ENCODE measurements at places on chromosomes 4 and X.

DNA sequence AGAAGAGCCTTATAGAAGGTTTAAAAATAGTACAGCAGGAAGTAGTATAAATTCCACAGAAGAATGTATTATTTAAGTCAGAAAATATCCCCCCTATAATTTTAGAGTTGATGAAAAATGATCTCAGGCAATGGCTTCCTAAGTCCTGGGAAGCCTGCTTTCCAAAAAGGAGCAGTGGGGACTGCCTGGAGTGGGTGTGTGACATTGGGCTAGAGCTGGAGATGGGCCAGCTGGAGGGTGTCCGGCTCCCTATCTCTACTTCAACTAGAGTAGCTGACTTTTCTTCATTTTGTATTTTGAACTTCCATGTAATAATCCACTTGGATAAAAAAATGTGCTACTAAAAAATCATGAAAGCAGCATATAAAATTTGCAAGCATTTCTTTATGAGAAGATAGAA lies 253.9 kb downstream of the ANK2 start:
- no peaks in the 10 kb centered on the region for H3K36me3 ChIP-seq
- no peak for DNase-seq
- H3K4me1 ChIP-seq = peaks cover 4% of the 10 kb centered on the region
- no peak overlapping the region for H3K27ac ChIP-seq
- peaks cover 2% of the 10 kb centered on the region for H3K27me3 ChIP-seq
- H3K4me3 ChIP-seq = no peak overlapping the region

GRCh38 chr4:183081116-183081469 lies 18.0 kb upstream of the WWC2 start:
- H3K27ac ChIP-seq = no peak overlapping the region
- no peaks in the 10 kb centered on the region for H3K4me1 ChIP-seq
- no peak for DNase-seq
- H3K4me3 ChIP-seq = no peak overlapping the region
- no peaks in the 10 kb centered on the region for H3K27me3 ChIP-seq

GRCh38 chr4:162360369-162361149 lies 196.8 kb upstream of the FSTL5 start:
- H3K27me3 ChIP-seq = no peaks in the 10 kb centered on the region
- H3K4me1 ChIP-seq = no peaks in the 10 kb centered on the region
- no peak overlapping the region for H3K27ac ChIP-seq
- no peak for DNase-seq

DNA sequence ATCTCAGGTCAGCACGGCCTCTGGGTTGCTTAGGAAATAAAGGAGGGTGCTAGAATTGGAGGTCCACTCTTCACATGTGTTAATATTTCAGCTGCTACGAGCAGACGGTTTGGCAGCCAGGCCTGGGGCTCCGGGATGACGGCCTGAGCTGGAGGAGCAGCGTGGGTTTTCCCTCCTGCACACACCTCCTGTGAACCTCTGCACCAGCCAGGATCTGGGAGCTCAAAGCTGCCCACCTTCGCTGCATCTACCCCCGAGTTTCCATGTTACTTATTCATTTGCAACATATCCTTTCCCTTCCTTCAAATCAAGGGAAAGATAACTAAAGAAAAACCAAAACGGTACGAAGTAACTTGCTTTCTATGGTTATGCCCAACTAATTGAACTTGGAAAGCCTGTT lies 13.6 kb downstream of the STOX2 start:
- H3K27ac ChIP-seq = no peak overlapping the region
- no peak overlapping the region for H3K4me3 ChIP-seq
- no peak for DNase-seq
- H3K4me1 ChIP-seq = no peaks in the 10 kb centered on the region
- no peaks in the 10 kb centered on the region for H3K36me3 ChIP-seq

- no peak for DNase-seq
- peaks cover 7% of the 10 kb centered on the region for H3K4me1 ChIP-seq
- no peaks in the 10 kb centered on the region for H3K36me3 ChIP-seq
Measured at GRCh38 chrX:134241960-134242619, 5.1 kb downstream of the CCDC160 start.

DNA sequence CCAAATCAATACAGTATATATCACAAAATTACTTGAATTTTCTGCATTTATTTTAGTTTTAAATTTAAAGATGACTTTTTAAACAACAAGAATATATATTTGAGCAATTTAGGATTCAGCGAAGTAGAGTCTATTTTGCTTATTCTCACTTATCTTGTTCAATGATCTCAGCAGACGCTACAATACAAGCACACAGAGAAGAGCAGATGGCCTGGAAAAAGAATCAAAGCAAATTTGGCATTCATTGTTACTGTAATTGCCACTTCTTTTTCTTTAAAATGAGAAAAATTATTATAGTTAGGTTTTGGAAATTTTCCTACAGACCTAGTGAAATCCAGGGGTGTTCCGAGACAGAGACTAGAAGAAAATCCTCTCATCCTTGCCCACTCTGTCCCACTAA lies 57.5 kb downstream of the NPY1R start:
- H3K36me3 ChIP-seq = no peaks in the 10 kb centered on the region
- H3K27me3 ChIP-seq = peaks cover 12% of the 10 kb centered on the region
- no peak overlapping the region for H3K4me3 ChIP-seq
- H3K27ac ChIP-seq = no peak overlapping the region

- H3K4me1 ChIP-seq = no peaks in the 10 kb centered on the region
- H3K4me3 ChIP-seq = no peak overlapping the region
- H3K36me3 ChIP-seq = no peaks in the 10 kb centered on the region
- DNase-seq = no peak
Measured at GRCh38 chr4:103011378-103012025, 8.0 kb downstream of the SLC9B1 start.

DNA sequence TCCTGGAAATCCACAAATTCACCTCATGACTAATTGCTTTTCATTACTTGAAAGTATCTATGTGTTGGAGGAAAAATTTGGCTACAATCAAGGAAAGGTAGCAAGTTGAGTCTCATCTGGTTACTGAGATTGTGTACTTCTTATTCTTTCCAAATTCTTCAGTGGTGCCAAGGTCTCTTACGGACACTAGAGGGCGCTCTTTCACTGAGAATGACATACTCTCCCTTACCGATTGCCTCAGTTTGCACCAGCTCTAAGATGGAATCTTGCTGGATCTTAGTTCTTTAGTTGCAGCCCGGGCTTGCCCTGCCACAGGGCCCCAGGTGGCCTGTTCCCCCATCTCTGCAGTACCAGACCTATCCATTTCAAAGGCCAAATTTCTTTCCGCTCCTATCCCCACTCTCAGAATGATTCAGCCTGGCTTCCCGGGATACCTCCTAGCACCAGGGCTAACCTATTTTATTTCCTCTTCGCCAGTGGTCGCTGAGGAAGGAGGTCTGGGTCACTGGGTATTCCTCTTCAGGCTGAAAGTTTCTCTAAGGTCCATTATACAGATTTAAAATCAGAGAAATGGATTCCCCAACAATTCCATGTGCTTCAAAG lies 24.6 kb upstream of the GPR50 start:
- peaks cover 12% of the 10 kb centered on the region for H3K27me3 ChIP-seq
- DNase-seq = peak; percentile 38
- H3K36me3 ChIP-seq = no peaks in the 10 kb centered on the region
- no peak overlapping the region for H3K27ac ChIP-seq
- no peak overlapping the region for H3K4me3 ChIP-seq

GRCh38 chr4:104575278-104575677 lies 80.6 kb upstream of the CXXC4 start:
- DNase-seq = no peak
- no peaks in the 10 kb centered on the region for H3K27me3 ChIP-seq

- peaks cover 15% of the 10 kb centered on the region for H3K27me3 ChIP-seq
- no peaks in the 10 kb centered on the region for H3K36me3 ChIP-seq
- DNase-seq = no peak
- no peak overlapping the region for H3K4me3 ChIP-seq
- H3K4me1 ChIP-seq = no peaks in the 10 kb centered on the region
Measured at GRCh38 chrX:104568304-104568915, 2.4 kb downstream of the IL1RAPL2 start.

GRCh38 chr4:90281541-90282355 lies 154.6 kb downstream of the CCSER1 start:
- no peaks in the 10 kb centered on the region for H3K4me1 ChIP-seq
- H3K27me3 ChIP-seq = no peaks in the 10 kb centered on the region
- H3K4me3 ChIP-seq = no peak overlapping the region

GRCh38 chr4:39062770-39063097 lies 702 bp downstream of the KLHL5 start:
- no peaks in the 10 kb centered on the region for H3K27me3 ChIP-seq
- H3K4me1 ChIP-seq = peaks cover 25% of the 10 kb centered on the region
- H3K36me3 ChIP-seq = peaks cover 2% of the 10 kb centered on the region
- no peak for DNase-seq

DNA sequence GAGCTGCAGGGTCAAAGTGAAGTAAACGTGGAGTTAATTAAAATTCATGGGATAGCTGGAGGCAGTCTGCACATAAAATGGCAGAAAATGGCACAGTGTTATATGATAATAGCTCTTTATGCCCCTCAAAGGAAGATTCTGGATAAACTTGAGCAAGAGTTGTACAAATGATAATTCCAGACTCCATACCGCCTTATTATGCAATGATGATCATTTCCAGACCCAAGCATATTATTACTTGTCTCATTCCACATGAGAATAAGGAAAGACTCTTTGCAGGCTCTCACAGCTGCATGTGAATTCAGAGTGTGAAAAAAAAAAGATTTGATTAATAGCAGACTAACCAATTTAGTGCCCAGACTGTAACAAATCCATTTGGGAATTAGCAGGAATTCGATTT lies 105.4 kb downstream of the STK32B start:
- H3K27ac ChIP-seq = no peak overlapping the region
- H3K36me3 ChIP-seq = no peaks in the 10 kb centered on the region
- DNase-seq = no peak
- H3K4me3 ChIP-seq = no peak overlapping the region

DNA sequence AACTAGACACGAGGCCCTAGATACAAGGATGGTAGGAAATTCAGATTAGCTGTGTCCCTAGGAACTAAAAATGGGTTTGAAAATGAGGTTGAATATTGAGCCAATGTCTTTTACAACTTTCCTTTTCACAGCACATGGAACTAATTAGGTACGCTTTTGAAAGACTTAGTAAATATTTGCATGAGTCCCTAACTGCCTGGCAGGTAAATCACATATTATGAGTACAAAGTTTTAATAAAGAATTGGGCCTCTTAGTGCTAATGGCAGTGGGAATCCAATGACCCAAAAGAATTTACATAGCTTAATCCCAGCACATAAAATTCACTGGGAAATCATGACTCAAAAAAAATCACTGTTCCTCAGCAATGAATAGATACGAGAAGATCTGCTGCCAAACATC lies 16.8 kb downstream of the MUC7 start:
- H3K36me3 ChIP-seq = no peaks in the 10 kb centered on the region
- H3K4me1 ChIP-seq = no peaks in the 10 kb centered on the region
- H3K27me3 ChIP-seq = peaks cover 2% of the 10 kb centered on the region
- no peak overlapping the region for H3K4me3 ChIP-seq
- DNase-seq = no peak

- no peak for DNase-seq
- H3K27ac ChIP-seq = no peak overlapping the region
- H3K36me3 ChIP-seq = no peaks in the 10 kb centered on the region
- no peaks in the 10 kb centered on the region for H3K27me3 ChIP-seq
- H3K4me1 ChIP-seq = no peaks in the 10 kb centered on the region
Measured at GRCh38 chrX:135010921-135011320, 11.4 kb downstream of the RTL8B start.

DNA sequence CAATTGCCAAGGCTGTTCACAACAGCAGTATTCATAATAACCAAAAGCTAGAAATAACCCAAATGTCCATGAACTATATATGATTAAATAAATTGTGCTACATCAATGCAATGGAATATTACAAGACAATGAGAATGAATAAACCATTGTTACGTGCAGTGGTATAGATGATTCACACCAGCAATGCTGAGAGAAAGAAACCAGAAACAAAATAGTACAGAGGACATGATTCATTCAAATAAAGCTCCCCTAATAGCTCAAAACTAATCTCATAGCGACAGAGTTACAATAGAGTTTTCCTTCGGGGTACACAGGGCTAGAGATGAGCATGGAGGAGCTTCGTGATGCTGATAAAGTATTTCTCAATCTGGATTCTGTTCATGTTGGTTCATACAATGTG lies 148.1 kb upstream of the SPANXN1 start:
- H3K4me1 ChIP-seq = no peaks in the 10 kb centered on the region
- DNase-seq = no peak
- H3K4me3 ChIP-seq = no peak overlapping the region
- H3K27me3 ChIP-seq = no peaks in the 10 kb centered on the region
- H3K27ac ChIP-seq = no peak overlapping the region

- peak; percentile 56 for DNase-seq
- no peaks in the 10 kb centered on the region for H3K36me3 ChIP-seq
- H3K27me3 ChIP-seq = peaks cover 16% of the 10 kb centered on the region
- no peak overlapping the region for H3K4me3 ChIP-seq
Measured at GRCh38 chrX:155966876-155967275, 30.6 kb upstream of the IL9R start.

DNA sequence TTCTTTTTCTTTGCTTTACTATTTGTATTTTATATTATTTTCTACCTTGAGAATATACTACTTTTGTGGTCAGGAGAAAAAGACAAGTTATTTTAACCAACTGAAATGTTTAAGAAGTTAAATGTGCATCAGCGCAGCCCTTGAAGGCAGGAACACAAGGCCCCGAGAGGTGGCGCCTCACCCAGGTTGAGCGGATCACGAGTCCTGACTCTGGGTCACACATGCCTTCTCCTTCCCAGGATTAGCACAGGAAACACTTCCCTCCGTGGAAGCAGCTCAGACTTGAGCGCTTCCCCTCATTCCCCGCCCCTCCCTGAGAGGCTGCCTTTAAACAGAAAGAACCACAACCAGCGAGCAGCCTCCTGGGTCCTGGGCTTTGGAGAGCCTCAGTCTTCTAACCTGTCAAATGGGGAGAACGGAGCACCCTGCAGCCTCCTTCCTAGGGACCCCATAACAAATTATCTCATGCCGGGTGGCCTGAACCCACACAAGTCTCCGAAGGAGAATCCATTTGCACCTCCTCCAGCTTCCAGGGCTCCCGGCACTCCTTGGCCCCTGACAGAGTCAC lies 217.6 kb downstream of the AFAP1 start:
- H3K4me1 ChIP-seq = no peaks in the 10 kb centered on the region
- H3K27ac ChIP-seq = no peak overlapping the region
- H3K36me3 ChIP-seq = no peaks in the 10 kb centered on the region
- H3K4me3 ChIP-seq = no peak overlapping the region

DNA sequence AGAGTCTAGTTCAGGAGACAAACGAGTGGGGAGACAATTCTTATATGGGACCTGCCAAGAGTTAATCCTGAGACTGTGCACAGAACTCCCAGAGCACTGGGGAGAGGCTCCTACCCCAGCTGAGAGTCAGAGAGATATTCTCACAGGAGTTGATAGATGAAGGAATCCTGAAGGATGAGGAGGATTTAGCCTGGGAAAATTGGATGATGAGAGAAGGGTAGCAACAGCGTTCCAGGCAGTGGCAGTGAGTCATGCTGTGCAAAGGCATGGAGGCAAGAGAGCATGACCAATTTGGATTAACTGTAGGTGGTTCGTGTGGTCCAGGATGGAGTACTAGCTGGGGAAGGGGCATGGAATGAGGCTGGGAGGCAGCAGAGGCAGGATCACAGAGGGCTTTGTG lies 318.6 kb downstream of the LDB2 start:
- no peak overlapping the region for H3K27ac ChIP-seq
- no peak overlapping the region for H3K4me3 ChIP-seq
- DNase-seq = no peak
- H3K27me3 ChIP-seq = no peaks in the 10 kb centered on the region
- no peaks in the 10 kb centered on the region for H3K36me3 ChIP-seq

- no peak overlapping the region for H3K4me3 ChIP-seq
- no peak for DNase-seq
- H3K4me1 ChIP-seq = no peaks in the 10 kb centered on the region
- H3K36me3 ChIP-seq = no peaks in the 10 kb centered on the region
- no peak overlapping the region for H3K27ac ChIP-seq
- no peaks in the 10 kb centered on the region for H3K27me3 ChIP-seq
Measured at GRCh38 chrX:31340587-31340986, 268.7 kb upstream of the FTHL17 start.

All from activated CD4-positive, alpha-beta T cell treated with anti-CD3 and anti-CD28 coated beads for 36 hours (primary cell).